ENCODE measurements at places on chromosomes 2 and 18. TPM values are rescaled to one million over a fixed set of nuclear protein-coding genes. Genes with fewer than 3 reads are reported as not detected.

The CYP26B1 gene
- 4.5 TPM for total RNA-seq

The GRB14 gene
- total RNA-seq: 2.7 TPM

- DNase-seq: no peak
Observed at GRCh38 chr2:33363325-33364298, 112.8 kb upstream of the RASGRP3 start.

- DNase-seq: no peak
Observed at GRCh38 chr2:62858231-62858832, 152.8 kb downstream of the EHBP1 start.

GRCh38 chr2:46034535-46034934, 262.7 kb upstream of the EPAS1 start:
- DNase-seq: peak; percentile 63

DNA sequence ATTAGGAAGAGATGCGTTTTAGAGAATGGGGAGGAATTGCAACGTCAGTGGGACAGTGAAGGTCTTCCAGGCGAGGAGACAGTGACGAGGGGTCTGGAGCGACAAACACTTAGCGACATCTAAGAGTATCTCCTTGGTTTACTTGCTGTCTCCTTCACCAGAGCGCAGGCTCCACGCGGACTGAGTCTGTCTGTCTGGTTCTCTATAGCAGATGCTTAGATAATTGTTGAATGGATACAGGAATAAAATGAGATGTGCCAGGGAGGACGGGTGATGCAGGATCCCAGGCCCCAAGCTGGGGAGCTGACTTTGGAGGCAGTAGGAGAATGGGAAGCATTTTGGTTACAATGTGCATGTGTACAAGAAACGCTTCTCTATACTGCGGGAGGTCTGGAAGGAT, 56.9 kb upstream of the SMAD7 start:
- DNase-seq: peak; percentile 19

- no peak for DNase-seq
Observed at GRCh38 chr18:46877329-46877987, 39.8 kb downstream of the PIAS2 start.

- DNase-seq: peak; percentile 57
Observed at GRCh38 chr2:12619975-12620374, 96.8 kb upstream of the TRIB2 start.

Measured in psoas muscle (tissue), 8 donors.